H9 (cell line): ENCODE measurements at places on chromosomes 12 and 14. TPM values are rescaled to one million over a fixed set of nuclear protein-coding genes. Genes with fewer than 3 reads are reported as not detected.
A peak's percentile ranks its signal among the peaks of the same experiment; 100 is the strongest.

DNA sequence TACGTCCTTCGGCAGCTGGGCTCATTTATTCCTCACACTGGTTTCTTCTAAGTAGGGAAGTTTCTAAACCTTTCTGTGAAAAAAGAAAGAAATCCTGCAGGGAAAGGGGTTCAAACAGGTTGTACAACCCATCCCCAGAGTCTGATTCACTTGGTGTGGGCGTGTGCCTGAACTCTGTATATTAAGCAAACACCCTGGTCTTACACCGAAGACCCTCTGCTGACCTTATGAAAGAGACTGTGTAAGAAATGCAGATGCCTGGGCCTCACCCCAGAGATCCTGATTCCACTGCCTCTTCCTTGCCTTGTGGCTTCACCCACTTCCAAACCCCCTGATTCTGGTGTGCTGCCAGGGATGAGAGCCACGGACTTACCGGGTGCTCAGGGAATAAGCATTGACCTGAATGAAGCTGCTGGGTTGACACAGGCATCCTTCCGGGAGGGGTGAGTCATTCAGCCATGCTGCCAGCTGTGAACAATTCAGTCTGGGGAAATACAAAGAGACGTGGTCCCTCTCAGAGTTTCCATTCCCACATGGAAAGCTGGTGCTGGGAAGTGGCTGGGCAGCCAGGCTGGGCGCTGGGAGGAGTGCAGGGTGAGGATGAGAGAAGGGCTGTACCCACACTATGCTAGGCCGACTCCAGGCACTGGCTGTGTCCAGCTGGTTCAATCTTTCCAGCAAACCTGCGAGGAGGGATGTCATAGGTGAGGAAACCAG is 26.5 kb upstream of the ACTN1 start:
- DNase-seq: peak; percentile 49

GRCh38 chr12:14776236-14776961 is 26.9 kb downstream of the WBP11 start:
- DNase-seq: no peak

DNA sequence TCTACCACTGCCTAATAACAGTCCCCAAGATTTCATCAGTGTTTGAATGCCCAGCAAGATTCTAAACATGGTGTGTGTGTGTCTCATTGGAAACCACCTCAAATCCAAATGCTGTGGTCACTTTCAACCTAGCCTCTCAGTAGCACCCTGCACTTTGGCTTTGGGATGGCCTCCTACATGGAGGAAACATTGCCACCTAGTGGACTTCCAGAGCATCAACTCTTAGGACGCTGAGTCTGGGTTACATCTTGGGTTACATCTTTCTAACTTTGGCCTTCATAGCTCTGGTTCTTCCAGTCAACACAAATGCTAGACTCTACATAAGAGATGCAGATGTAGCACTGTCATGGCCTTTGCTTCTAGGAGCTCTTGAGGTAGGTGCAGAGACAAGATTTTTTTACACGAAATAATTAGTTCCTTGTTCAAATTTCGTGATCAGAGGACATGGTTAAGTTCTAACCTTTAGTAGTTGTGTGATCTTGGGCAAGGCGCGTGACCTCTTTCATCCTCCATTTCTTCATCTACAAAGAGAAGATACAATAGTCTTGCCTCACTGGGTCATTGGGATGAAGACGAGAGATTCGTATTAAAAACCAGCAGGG is 113.5 kb upstream of the VASH1 start:
- peak; percentile 62 for DNase-seq

DNA sequence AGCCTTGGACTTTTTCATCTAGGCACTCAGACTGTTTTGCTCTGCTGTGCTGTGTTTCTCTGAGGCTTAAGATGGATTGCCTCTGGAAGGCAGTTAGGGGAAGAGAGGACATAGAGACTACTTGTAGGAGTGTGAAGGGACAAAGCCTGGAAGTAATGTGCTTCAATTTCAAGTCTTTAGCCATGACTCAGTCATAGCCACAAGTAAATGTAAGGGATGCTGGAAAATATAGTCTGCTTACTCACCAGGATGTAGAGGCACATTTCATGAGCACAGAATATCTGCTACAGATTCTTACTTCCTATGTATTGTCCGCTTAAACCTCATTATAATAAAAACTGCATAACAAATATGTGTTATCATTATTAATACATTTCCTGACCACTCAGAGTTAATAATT is 794.3 kb upstream of the NOVA1 start:
- no peak for DNase-seq

DNA sequence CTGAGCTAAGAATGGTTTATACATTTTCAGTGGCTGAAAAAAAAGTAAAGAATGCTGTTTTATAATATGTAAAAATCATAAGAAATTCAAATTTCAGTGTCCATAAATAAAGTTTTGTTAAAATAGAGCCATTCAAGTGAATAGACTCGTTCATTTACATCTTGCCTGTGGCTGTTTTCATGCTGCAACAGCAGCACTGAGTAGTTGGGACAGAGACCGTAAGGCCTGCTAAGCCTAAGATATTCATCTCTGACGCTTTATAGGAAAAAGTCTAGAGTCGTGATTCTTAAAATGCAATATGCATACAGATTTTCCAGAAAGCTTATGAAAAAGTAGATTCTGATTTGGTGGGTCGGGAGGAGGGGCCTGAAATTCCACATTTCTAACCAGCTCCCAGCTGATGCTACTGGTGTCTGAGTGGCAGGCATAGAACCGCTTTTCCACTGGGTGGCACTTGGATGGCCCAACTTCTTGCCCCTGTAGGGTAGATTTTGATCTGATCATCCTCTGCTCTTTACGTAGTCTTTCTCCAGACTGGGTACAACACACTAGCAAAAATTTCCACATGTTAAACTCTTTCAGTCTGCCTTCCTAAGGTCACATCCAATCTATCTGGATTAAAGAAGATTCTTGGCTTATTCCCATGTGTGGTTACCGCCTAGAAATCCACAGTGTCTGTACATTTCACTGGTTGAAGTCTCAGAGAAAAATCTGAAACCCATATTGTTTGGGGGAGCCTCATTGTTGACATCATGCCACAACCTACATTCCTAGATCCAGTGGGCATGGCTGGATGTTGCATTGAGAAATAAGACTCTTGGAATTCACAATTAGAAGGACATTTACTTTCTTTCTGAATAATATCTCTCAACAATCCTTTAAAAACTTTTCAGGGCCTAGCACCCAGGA is 151.2 kb downstream of the C12orf75 start:
- no peak for DNase-seq

- DNase-seq: no peak
Observed at GRCh38 chr12:127780881-127781280, 486.1 kb upstream of the TMEM132C start.

GRCh38 chr12:100221523-100221922 is 20.9 kb downstream of the ACTR6 start:
- DNase-seq: no peak

- DNase-seq: peak; percentile 62
Observed at GRCh38 chr14:75979071-75979571, 2.7 kb downstream of the TGFB3 start.

DNA sequence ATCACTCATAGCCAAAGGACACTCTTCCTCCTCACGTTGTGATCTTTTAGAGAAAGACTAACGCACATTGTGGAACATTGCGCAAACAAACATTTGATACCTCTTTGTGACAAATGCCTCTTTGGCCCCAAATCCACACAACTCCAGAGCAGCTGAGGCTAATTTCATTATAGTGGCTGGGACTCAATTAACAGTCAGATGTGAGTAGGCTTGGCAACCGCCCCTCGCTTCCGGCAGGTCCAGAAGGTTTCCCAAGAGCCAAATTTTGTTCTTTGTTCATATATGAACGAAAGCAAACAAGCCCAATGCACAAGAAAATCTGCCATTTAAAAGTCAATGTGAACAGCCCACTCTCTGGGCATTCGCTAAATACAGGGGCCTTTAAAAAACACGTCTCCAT is 273.9 kb downstream of the GLT1D1 start:
- no peak for DNase-seq

DNA sequence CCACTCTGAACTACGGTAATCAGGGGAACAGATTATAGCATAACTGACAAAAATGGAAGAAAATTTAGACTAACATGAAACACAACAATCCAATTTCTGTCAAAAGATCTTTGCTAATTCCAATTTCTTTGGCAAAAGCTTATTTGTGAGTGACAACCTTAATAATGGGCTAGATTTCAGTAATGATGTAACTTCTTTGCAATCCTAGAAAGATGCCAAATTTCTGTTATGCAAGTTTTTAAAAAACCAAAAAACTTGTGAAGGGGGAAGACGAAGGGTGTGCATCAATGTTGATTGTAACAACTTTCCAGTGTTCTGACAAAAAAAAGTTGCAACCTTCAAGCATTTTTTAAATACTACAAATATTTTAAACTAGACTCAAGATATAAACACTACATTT is 59.9 kb downstream of the DICER1 start:
- no peak for DNase-seq

GRCh38 chr12:70449074-70449752 is 83.1 kb downstream of the KCNMB4 start:
- no peak for DNase-seq

DNA sequence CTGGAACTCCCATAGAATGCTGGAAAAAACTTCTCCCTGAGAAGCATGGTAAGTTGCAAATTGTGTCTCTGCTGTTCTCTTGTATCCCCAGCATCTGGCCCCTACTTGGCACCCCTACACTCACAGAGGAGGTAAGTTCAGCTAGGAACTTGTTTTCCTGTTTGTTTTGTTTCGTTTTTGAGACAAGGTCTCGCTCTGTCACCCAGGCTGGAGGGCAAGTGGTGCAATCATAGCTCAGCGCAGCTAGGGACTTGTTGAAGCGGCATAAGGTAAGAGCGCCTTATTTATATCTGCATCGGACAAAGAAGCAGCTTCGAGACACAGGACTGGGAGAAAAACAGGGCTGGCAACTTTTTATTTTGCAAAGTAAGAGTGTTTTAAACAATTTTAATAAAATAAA is 18.5 kb upstream of the ANO2 start:
- DNase-seq: no peak

GRCh38 chr14:34035177-34035933 is 84.5 kb upstream of the EGLN3 start:
- DNase-seq: no peak

DNA sequence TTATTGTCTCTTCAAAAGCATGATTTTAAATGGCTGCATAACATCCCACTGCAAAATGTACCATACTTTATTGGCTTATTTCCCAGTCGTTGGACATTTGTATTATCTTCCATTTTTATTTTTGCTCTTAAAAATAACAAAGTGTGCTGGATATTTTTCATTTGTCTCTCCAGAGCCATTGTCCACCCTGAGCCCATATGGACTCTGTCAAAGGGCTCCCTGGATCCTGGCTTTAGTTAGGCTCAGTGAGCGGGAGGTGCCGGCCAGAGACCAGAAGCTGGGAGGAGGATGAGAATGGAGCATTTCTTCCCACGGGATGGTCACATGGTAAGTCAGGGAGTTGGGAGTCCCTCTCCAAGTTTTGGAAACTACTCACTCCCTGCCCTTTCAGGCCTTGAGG is 296.9 kb downstream of the NUAK1 start:
- DNase-seq: no peak

DNA sequence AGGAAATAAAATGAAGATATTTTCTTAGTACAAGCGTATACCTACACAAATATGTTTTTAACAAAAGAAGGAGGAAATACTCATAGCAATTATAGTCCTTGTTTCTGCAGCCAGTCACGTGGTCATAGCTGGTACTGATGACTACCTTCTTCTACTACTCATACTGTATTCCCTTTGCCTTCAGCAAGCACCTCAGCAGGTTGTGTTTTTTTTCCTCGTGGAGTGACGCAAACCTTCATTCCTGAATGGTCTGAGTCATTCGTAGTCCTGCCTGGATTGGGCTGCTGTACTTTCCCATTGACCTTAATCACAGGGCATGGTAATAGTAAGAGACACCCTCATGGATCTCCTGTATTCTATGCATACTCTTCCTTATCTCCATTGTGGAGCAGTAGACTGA is 25.7 kb upstream of the SLC16A7 start:
- DNase-seq: no peak

DNA sequence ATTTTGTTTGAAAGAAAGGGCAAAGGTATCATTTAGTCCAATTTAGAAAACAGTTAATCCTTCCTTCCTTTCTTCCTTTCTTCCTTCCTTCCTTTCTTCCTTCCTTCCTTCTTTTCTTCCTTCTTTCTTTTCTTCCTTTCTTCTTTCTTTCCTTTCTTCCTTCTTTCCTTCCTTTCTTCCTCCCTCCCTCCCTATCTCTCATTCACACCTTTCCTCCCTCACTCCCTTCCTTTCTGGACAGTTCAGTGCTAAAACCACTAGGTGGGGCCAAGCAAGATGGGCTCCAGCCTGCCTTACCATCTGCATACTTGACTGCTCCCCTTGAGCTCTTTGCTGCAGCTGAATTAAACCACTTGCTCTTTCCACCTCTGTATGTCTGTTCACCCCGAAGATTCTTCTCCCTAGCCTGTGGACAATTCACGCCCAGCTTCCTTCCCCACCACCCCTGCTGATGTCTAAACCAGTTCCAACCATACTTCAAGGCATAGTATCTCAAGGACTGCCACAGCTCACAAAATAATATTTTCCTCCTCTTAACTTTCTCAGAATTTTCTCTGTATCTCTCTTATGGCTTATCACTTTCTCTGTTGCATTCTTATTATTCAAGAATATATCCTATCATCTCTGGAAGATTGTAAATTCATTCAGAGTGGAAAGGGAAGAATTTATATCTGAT is 78.0 kb downstream of the DBX2 start:
- peak; percentile 67 for DNase-seq

GRCh38 chr14:89540830-89541470 is 123.9 kb upstream of the FOXN3 start:
- DNase-seq: no peak

- no peak for DNase-seq
Observed at GRCh38 chr14:62674563-62675237, 370.6 kb downstream of the KCNH5 start.

The LAG3 gene
- 1.7 and 2.2 TPM in 2 replicates for total RNA-seq

The ALDH2 gene
- 44.0 and 50.1 TPM in 2 replicates for total RNA-seq

The DGLUCY gene
- 24.8 and 29.6 TPM in 2 replicates for total RNA-seq

The CD27 gene
- 0.29 and 0.37 TPM in 2 replicates for total RNA-seq

The KRT75 gene
- total RNA-seq: not detected in 2 replicates

The FGF23 gene
- total RNA-seq: 0.13 and 0.24 TPM in 2 replicates

The NDUFA12 gene
- total RNA-seq: 104 and 105 TPM in 2 replicates
